ENCODE measurements at places on chromosomes 3 and 15. TPM values are rescaled to one million over a fixed set of nuclear protein-coding genes. Genes with fewer than 3 reads are reported as not detected.

PARP16 gene
- 12.1 TPM for polyA plus RNA-seq

RARRES1 gene
- 33.8 TPM for polyA plus RNA-seq

MON1A gene
- polyA plus RNA-seq = 5.6 TPM

C2CD4A gene
- 0.02 TPM for polyA plus RNA-seq

SNRK gene
- polyA plus RNA-seq = 19.0 TPM

GOLGA8G gene
- not detected for polyA plus RNA-seq

POC1A gene
- polyA plus RNA-seq = 1.1 TPM

PLS1 gene
- 0.94 TPM for polyA plus RNA-seq

MOBP gene
- polyA plus RNA-seq = 1.0 TPM

RTP1 gene
- not detected for polyA plus RNA-seq

LHFPL4 gene
- not detected for polyA plus RNA-seq

PPP2R3A gene
- 7.8 TPM for polyA plus RNA-seq

FBXL2 gene
- polyA plus RNA-seq = 12.1 TPM

LSAMP gene
- 4.0 TPM for polyA plus RNA-seq

CLEC3B gene
- 12.2 TPM for polyA plus RNA-seq

TRIM42 gene
- polyA plus RNA-seq = not detected

SOX14 gene
- polyA plus RNA-seq = not detected

SCN5A gene
- 0.71 TPM for polyA plus RNA-seq

WDR76 gene
- 4.2 TPM for polyA plus RNA-seq

OIP5 gene
- 0.75 TPM for polyA plus RNA-seq

COMMD4 gene
- 12.1 TPM for polyA plus RNA-seq

TIGIT gene
- 0.07 TPM for polyA plus RNA-seq

PAK6 gene
- polyA plus RNA-seq = 0.47 TPM

PLCH1 gene
- 0.04 TPM for polyA plus RNA-seq

LRRIQ4 gene
- 0.17 TPM for polyA plus RNA-seq

COL6A5 gene
- polyA plus RNA-seq = 0.05 TPM

ARHGAP31 gene
- 26.0 TPM for polyA plus RNA-seq

ITIH4 gene
- 2.8 TPM for polyA plus RNA-seq

TAMM41 gene
- 17.2 TPM for polyA plus RNA-seq

CCDC14 gene
- 20.1 TPM for polyA plus RNA-seq

B4GALT4 gene
- polyA plus RNA-seq = 26.6 TPM

TRPM1 gene
- 0.12 TPM for polyA plus RNA-seq

Data from ovary (tissue), 10 donors.